ENCODE measurements at places on chromosomes 16 and 17. TPM values are rescaled to one million over a fixed set of nuclear protein-coding genes. Genes with fewer than 3 reads are reported as not detected.

AIPL1 gene
- total RNA-seq, result not detected

SLC38A8 gene
- not detected for total RNA-seq

DNAI2 gene
- total RNA-seq, result not detected

DNA sequence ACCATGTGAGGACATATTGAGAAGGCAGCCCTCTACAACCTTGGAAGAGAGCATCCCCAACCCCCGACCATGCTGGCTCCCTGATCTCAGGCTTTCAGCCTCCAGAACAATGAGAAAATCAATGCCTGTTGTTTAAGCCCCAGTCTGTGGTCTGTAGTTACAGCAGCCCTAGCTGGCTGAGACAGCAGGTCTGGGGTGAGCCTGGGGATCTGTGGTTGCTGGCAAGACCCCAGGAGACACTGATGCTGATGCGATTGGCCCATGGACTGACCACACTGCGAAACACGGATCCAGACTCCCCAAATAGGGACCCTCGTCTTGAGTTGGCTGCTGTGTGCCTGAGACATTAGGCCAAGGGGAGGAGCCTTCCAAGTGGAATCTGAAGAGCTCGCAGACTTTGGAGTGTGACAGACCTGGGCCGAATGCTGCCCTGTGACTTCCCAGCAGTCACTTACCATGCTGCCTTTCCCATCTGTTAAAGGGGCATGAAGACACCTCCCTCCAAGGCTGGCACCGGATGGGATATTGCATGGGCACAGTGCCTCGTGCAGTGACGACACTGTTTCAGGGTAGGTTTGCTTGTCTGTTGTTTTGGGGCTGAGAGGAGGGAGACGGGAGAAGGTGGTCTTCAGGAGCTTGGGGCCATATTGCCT is 147.8 kb upstream of the RPL38 start:
- no peak for DNase-seq

DNA sequence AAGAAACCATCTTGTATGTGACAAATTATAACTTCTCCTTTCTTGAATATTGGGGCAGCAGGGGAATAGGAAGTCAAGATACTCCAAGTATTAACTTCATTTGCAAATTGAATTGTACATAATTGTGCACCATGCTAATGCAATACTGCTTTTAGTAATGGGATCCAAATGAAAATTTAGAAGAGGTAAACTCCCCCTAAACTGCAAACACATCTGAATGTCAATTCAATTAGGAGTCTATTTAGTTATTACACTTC is 4.5 kb downstream of the STAT5B start:
- DNase-seq, result no peak

DNA sequence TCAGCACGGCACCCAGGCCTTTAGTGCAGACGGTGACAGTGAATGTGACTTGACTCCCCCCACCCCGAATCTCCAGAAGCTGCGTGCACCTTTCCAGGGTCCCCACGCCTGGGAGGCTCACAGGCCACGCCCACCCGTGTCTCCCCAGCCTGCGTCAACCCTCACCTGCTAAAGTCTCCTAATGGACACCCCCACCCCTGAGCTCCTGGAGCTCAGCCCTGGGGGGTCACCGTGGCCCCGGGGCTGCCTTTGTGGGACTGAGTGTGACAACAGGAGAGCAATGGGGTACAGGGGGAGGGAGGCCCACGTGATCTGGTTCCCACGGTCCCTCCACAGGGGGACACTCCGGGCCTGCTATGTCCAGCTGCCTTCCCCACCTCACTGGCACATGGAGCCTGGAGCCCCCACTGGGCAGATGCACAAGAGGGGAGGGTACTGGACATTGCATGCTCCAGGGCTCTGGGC is 7.4 kb upstream of the FASN start:
- DNase-seq, result no peak

GRCh38 chr16:75590920-75591843 is 25.0 kb downstream of the GABARAPL2 start:
- DNase-seq, result peak; percentile 82

GRCh38 chr17:8884336-8884990 is 17.0 kb upstream of the PIK3R6 start:
- DNase-seq, result no peak

MYOCD gene
- 11.0 TPM for total RNA-seq

XAF1 gene
- 45.8 TPM for total RNA-seq

- DNase-seq, result no peak
Observed at GRCh38 chr17:807523-808294, 25.6 kb downstream of the MRM3 start.

KRTAP16-1 gene
- not detected for total RNA-seq

DNA sequence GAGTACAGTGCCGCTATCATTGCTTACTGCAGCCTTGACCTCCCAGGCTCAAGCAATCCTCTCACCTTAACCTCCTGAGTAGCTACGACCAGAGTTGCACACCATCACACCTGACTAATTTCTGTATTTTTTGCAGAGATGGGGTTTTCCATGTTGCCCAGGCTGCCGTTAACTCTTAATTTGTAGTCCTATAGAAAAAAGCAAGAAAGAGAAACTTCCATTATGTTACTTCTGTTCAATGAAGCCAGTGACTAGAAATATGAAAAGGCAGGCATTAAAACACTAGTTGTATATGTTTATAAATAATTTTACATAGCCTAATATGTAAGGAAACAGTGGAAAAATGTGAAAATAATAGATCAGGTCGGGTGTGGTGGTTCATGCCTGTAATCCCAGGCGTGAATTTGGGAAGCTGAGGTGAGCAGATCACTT is 9.7 kb downstream of the RAD51C start:
- no peak for DNase-seq

MYH13 gene
- total RNA-seq, result not detected

CDYL2 gene
- 9.3 TPM for total RNA-seq

THRA gene
- total RNA-seq, result 19.0 TPM

RNPS1 gene
- 85.7 TPM for total RNA-seq

GPRC5C gene
- total RNA-seq, result 0.43 TPM

EVPL gene
- under 0.01 TPM for total RNA-seq

- peak; percentile 16 for DNase-seq
Observed at GRCh38 chr17:33381201-33381600, 88.1 kb upstream of the ASIC2 start.

- no peak for DNase-seq
Observed at GRCh38 chr17:60305141-60305540, 86.8 kb downstream of the USP32 start.

OTOP2 gene
- total RNA-seq, result not detected

GRCh38 chr17:4460661-4461060 is 26.9 kb downstream of the SPNS3 start:
- no peak for DNase-seq

DNA sequence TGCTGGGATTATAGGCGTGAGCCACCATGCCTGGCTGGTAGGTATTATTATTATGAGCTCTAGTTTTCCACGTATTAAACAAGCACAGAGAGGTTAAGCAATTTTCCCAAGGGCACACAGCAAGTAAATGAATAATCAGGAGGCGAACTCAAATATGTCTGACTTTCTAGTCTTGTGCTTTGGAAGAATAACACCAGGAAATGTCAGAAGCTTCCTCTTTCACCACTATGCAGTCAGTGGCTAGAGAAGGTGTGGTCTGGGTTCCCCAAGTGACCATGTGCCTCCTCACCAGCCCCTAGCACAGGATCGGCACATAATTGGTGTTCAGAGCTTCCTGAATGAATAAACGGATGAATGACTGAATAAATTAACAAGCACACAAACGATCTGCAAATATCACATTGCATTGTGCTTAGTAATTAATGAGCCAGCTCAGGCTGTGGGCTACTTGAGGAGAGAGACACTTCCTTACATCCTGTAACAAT is 21.6 kb upstream of the SCNN1B start:
- no peak for DNase-seq

- peak; percentile 5 for DNase-seq
Observed at GRCh38 chr17:55301521-55302406, 37.0 kb downstream of the HLF start.

GRCh38 chr17:8057691-8058114 is 18.8 kb downstream of the ALOX15B start:
- DNase-seq, result peak; percentile 84

GRCh38 chr17:48001197-48001596 is 30.3 kb downstream of the CDK5RAP3 start:
- no peak for DNase-seq

- peak; percentile 78 for DNase-seq
Observed at GRCh38 chr17:82021107-82021899, 1.4 kb downstream of the CENPX start.

ITGB4 gene
- 1.3 TPM for total RNA-seq

DNA sequence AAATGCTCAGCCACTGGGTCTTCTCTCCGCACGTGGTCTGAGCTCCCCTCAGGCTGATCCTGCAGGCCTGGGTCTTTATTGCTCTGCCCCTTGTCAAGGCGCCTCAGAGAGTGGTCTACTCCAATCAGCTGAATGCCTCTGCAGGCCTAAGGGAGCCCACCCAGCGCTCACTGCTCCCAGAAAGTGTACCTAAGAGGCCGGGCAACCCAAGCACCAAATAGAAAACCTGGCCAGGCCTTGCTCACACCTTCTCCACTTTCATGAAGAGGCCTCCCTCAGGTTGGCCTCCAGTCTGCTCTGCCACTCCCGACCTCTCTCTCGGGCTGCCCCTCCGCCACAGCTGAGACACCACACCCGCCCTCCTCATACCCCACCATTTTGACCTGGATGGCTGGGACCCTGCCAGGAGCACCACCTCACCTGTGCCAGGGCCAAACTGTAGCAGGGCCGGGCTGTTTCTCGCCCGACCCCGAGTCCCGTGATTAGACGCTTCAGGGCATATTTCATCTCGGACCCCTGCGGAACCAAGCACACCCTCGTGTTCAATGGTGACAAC is 665 bp downstream of the MYBBP1A start:
- DNase-seq, result no peak

- DNase-seq, result peak; percentile 62
Observed at GRCh38 chr16:22638393-22639206, 127.9 kb downstream of the NPIPB5 start.

DNA sequence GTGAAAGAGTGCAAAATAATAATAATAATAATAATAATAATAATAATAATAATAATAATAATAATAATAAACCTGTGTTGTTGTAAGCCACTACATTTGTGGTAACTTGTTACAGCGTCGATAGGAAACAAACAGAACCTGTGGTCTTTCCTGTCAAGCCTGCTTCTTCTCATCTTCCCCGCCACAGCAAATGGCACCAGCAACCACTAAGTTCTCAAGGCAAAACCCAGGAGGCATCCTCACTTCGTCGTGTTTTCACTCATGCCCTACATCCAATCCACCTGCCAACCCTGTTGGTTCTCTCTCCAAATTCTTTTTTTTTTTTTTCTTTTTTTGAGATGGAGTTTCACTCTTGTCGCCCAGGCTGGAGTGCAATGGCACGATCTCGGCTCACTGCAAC is 34.2 kb downstream of the ITGAE start:
- DNase-seq, result no peak

SPNS3 gene
- total RNA-seq, result not detected

DNA sequence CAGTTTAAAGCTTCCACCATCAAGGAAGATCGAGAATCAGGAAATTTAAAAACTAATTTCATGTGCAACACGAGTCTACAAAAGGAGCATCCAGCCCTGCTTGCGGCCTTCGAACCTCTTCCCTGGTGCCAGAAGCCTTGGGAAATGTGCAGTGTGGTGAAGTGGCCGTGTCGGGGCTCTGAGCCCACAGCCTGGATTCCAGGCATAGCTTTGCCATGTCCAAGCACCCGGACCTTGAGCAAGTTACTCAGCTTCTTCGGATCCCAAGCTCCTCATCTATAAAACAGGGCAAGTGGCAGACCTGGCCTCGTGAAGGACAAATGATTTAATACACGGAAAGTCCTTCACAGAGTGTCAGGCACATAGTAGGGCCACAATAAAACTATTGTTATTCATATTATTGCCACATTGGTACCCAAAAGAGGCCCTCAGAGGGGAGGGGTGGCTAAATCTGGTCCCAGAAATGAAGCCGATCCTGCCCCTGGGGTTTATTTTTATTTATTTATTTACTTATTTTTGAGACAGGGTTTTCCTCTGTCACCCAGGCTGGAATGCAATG is 34.8 kb downstream of the COTL1 start:
- peak; percentile 54 for DNase-seq

RAC3 gene
- total RNA-seq, result 9.1 TPM

ERN2 gene
- 0.43 TPM for total RNA-seq

DNA sequence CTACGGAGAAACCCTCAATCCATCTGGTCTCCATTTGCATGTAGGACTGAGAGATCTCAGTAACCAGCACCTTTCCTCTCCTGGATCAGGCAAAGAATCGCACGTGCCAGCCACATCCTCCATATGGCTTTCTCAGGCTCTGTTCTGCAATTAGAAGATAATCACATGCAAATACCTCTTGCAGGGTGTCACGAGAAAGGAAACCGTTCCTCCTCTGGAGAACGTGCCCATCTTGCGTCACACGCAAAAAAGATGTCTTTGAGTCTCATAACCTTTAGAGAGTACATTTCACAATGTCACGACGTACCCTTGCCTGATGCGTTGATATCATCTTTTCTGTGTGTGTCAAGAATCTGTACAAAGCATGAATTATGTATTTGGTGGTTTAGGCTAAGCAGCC is 36.2 kb upstream of the DNAH17 start:
- peak; percentile 38 for DNase-seq

Data from fibroblast of villous mesenchyme (primary cell).